ENCODE measurements at places on chromosomes 7 and 10. TPM values are rescaled to one million over a fixed set of nuclear protein-coding genes. Genes with fewer than 3 reads are reported as not detected.

PKD2L1 gene
- total RNA-seq, result 1.1 TPM

GRCh38 chr10:81288544-81288943 lies 586.5 kb upstream of the NRG3 start:
- H3K27me3 ChIP-seq, result no peaks in the 10 kb centered on the region
- no peaks in the 10 kb centered on the region for H3K4me1 ChIP-seq
- DNase-seq, result no peak
- H3K4me3 ChIP-seq, result no peak overlapping the region
- no peaks in the 10 kb centered on the region for H3K36me3 ChIP-seq

GRCh38 chr10:14707481-14707880 lies 67.2 kb downstream of the FAM107B start:
- H3K27me3 ChIP-seq, result no peaks in the 10 kb centered on the region
- no peaks in the 10 kb centered on the region for H3K36me3 ChIP-seq
- H3K4me1 ChIP-seq, result no peaks in the 10 kb centered on the region
- H3K27ac ChIP-seq, result no peak overlapping the region
- no peak overlapping the region for H3K4me3 ChIP-seq

- no peaks in the 10 kb centered on the region for H3K4me1 ChIP-seq
- H3K4me3 ChIP-seq, result no peak overlapping the region
- peaks cover 8% of the 10 kb centered on the region for H3K27me3 ChIP-seq
Measured at GRCh38 chr10:14186245-14186644, 144.5 kb downstream of the FRMD4A start.

Measured in lung (tissue), 17 donors.